ENCODE measurements at places on chromosomes 16 and 17.

DNA sequence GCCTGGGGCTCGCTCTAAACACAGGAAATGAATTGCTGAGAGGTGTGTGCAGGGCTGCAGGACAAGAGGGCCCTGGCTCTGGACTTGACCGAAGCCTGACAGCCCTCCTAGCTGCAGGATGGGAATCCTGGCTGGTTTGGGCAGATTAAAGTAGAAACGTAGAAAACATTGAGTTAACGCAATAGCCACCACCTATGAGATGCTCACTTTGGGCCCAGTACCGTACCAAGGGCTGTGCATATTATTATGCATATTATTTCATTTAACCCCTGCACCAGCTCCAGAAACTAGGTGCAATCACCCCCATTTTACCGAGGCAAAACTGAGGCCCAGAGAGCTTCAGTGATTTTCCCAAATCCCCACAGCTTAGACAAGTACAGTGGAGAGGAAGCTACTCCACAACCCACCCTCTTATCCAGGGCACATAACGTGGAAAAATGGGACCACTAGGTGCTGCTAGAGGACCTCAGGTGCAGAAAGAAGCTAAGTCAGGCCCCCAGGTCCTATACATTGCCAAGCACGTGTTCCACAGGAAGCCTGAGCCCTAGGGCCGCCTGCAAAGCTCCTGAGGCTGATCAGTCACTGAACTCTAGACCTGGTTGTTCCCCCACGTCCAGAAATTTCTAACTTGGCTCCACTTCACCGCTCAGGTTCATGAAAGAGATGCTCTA lies 79.2 kb downstream of the MYH11 start:
- DNase-seq, result no peak

DNA sequence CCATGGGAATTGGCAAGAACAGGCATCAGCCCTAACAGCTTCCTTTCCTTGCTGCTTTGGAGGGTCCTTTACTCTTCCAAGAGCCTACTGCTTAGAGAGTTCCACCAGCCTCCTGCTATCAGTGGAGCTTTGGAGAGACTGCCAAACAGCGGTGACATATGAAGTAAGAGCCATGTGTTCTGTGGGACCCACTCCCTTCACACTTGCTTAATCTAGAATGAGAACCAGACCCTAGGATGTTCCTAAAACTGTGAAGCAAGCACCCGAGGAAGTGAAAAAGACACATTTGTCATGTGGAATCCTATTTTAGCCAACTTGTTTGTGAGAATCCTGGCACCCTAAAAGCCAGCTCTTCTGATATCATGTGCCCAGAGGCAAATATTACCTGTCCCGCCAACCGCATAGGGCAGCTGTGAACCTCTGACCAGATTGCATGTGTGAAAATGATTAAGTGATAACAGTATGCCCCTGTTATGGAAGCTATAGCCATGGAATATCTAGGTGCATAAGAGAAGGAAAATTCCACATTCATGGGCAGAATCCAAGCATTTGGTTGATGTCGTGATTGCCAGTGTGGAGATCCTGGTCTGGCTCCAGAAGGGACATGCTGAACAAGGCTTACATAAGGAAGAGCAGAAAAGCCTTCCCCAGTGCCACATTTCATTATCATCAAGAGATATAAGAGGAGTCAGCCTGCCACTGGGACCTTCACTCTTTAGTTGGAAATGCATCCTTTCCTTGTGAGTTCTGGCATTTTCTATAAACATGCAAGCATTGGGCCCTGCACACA lies 18.7 kb downstream of the RCVRN start:
- no peak for DNase-seq

DNA sequence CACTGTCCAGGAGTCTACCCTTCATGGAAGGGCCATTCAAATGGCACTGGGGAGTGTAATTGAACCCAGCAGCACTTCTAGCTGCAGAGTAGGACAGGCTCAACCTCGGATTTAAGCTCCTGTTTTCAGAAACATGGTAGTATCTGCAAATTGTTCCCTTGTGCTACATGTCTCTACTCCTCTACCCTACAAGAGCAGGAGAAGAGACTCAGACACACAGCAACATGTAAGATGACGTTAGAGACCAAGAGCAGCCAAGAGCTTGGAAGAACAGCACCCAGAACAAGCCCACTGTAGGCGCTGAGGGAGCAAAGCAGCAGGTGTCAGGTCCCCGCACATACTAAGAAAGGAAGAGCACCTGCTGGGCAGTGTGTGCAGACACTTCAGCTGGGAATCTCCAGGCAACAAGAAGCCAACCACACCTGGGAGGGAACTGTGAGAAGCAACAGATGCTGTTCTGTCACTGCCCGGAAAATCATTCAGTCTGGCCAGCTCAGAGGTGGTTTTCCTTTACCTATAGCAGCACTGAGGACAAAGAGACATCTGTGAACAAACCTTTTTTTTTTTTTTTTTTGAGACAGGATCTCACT lies 35.6 kb upstream of the MNT start:
- no peak for DNase-seq

DNA sequence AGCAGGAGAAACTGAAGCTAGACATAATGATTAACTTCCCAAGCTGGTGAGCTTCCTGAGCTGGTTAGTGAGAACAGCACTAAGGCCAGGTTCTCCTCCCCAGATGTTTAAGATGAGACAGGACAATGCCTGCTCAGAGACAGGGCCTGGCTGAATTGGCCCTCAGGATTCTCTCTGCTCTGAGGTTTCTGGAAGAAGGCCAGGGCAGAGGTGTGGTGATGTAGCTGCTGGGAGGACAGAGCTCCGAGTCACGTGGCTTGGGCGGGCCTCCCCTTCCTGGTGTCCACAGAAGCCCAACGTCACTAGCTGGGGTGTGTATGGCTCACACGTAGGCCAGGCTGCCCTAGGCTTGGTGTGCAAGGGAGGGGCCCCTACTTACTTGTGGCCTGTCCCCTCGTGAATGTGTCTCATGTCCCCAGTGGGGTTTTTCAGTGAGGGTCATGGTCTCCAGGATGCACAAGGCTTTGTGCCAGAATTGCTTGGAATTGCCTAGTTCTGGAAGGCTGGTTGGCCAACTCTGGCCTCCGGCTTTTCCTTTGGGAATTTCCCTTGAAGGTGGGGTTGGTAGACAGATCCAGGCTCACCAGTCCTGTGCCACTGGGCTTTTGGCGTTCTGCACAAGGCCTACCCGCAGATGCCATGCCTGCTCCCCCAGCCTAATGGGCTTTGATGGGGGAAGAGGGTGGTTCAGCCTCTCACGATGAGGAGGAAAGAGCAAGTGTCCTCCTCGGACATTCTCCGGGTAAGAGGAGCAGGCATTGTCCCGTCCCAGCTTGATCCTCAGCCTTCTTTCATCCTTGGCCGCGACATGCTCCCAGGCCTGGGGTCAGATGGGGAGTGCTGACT lies 3.4 kb downstream of the NOD2 start:
- DNase-seq, result peak; percentile 92

DNA sequence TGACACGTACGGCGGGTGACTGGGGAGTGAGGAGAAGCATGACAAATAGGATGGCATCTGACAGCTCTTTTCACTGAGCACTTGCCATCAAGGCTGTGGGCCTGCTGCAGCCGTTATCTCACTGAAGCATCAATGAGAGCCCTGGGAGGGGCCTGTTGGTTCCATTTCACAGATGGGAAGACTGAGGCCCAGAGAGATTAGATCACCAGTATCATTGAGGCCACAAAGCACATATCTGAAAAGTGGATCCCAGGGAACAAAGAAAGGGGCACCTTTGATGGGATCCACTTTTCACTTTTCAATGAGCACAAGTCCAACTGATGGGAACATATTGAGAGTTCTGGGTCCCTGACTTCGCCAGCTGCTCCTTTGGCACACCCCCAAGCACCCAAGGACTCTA lies 144.4 kb upstream of the LHX1 start:
- DNase-seq, result no peak

DNA sequence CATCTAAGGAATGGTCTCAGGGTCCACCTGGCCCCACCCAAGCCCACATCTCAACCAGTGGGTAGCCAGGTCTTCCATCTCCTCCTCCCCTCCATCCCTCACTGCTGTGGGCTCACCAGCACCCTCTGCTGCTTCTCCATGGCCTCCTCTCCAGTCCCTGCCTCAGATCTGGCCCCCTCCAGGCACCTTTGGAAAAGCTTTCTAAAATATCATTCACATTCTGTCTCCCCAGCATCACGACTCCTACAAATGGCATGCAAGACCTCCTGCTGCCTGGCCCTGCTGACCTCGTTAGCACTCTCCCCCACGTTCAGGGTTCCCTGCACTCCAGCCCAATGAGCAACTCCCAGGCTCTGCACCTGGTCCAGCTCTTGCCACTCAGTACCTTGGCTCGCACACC lies 13.7 kb downstream of the GLP2R start:
- DNase-seq, result no peak

DNA sequence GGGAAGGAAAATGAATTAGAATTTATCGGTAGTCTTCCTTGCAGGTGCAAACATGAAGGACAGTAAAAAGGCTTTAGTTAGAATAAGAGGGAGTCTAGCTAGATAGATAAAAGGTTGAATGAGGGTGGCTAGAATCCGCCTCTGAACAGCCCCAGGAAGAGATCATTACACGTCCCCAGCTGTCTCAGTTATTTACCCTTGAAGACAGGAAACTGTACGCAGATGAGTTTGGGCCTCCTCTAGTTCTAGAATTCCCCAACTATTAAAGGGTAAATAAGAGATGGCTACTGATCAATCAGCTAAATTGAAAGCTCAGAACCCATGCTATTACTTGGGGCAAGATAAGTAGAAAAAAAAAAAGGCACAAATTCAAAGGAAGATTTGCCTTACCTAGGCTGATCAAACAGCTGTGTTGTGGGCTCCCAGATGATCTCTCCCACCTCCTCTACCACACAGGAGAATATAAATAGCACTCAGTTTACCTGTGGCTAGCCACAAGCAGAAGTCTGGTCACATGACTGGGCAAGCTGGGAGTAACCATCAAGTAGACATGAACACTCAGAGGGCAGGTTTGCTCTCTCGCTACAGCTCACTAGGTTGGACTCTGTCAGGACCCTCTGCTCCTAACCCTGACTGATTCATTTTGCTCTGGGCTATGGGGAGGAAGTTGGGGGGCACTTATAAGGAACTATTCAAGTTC lies 17.0 kb downstream of the FAM117A start:
- peak; percentile 34 for DNase-seq

DNA sequence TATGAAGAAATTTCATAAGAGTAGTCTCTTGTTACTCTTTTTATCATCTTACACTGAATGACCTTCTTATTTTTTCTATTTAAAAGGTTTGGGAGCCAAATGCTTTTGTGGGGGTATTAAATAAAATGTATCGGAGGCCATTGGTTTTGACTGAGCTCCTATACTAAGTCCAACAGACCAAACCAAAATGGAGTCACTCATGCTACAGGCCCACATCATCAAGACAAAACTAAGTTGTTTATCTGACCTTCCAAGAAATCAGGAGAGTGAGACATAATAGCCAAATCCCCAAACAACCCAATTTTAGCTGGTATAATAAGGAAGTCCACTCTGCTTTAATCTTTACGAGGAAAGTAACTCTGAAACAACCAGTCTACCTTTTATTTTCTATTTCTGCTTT lies 48.1 kb upstream of the ALOX12 start:
- DNase-seq, result no peak

GRCh38 chr17:82281502-82282238 lies 8.2 kb upstream of the CSNK1D start:
- DNase-seq, result no peak

GRCh38 chr17:57599271-57600045 lies 145.6 kb downstream of the CCDC182 start:
- peak; percentile 42 for DNase-seq

DNA sequence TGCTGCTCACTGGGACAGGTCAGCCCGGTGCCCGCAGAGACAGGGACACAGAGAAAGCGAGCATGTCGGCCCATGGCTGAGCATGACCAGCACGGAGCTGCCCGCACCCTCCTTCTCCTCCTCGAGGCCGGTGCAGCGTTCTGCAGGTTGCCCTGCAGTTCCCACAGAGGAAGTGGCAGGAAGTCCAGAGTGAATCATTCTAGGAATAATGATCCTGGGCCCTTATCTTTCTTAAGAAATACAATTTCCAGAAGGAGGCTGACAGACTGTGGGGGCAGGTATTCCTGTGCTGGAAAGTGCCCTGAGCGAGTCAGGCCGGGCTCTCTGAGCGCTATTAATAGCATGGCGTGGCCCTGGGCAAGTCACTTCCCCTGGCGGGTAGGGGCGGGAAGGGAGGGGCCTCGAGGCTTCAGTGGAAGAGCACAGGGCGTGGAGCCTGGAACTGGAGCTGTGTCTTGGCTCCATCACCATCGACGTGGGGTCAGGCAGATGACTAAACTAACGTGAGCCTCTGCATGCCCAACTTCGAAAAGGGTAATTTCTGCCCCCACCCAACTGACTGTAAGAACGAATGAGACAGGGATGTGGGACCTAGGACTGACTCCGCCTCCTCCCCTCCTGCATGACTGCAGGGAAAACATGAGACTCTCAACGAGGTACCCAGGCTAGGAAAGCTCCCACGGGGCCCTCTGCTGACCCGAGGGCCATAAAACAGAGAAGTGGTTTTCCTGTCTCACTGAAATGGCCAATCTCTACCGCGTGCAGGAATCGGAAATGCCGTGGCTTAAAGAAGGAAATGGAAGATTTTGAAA lies 9.8 kb downstream of the TMEM204 start:
- peak; percentile 67 for DNase-seq

DNA sequence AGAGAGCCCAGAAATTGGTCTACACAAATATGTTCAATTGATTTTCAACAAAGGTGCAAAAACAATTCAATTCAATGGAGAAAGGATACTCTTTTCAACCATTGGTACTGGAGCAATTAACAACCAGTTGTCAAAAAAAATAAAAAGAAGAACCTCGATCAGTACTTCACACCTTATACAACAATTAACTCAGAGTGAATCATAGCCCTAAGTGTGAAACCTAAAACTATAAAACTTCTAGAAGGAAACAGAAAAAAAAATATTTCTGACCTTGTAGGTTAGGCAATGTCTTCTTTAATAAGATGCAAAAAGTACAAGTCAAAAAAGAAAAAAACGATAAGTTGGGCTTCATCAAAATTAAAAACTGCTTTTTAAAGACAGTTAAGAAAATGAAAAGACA lies 56.1 kb upstream of the CHMP6 start:
- no peak for DNase-seq

- DNase-seq, result peak; percentile 67
Measured at GRCh38 chr17:67293251-67294203, 48.5 kb upstream of the HELZ start.

GRCh38 chr16:28191364-28191960 lies 20.3 kb downstream of the XPO6 start:
- no peak for DNase-seq

GRCh38 chr16:53781023-53781605 lies 77.2 kb downstream of the FTO start:
- DNase-seq, result no peak

Data from CD4-positive, alpha-beta T cell treated with Interleukin-15 for 1 hour (primary cell).